ENCODE measurements at places on chromosomes 5 and 9.

GRCh38 chr5:92944903-92945604 is 636.0 kb downstream of the NR2F1-AS1 start:
- DNase-seq: peak; percentile 52

GRCh38 chr9:2291980-2292704 is 277.0 kb downstream of the SMARCA2 start:
- DNase-seq: peak; percentile 3

DNA sequence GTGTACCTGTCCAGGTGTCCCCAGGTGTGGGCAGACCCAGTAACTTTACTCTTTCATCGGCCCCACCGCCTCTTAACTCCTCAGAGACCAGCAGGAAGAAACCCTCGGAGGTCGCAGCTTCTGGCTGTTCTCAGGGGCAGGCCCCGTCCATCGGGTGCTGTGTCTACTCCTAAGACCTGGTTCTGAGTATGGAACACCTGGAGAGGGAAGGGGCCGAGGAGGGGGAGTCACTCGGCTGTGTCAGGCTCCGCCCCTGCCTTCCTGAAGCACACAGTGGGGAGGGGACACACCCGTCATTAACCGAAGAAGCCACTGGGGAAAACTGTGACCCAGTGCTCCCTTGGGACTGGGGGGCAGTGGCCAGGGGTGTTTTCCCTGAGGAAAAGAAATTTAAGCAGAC is 22.3 kb downstream of the NTNG2 start:
- no peak for DNase-seq

- peak; percentile 90 for DNase-seq
These were observed at the start of gene RAB3C for GRCh38 chr5:58582803-58583491. Gene RAB3C, plus strand, starts transcription at chr5:58583075. Its CDS starts 134 bp downstream, at chr5:58583209.

DNA sequence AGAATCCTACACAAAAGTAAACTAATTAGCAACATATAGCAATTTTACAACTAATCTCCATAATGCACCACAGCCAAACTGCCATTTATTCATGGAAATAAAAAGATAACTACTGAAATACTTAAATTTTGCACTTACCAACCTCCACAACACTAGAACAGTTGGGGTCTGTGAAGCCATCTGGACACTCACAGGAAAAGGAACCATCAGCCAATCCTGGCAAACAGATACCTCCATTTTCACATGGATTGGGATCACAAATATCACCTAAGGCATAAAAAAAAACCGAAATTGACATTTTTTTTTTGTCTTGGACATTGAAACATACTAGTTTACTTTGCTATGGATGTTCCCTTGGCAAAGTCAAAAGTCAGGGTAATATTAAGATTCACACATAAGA is 130.7 kb downstream of the EDIL3 start:
- DNase-seq: no peak

DNA sequence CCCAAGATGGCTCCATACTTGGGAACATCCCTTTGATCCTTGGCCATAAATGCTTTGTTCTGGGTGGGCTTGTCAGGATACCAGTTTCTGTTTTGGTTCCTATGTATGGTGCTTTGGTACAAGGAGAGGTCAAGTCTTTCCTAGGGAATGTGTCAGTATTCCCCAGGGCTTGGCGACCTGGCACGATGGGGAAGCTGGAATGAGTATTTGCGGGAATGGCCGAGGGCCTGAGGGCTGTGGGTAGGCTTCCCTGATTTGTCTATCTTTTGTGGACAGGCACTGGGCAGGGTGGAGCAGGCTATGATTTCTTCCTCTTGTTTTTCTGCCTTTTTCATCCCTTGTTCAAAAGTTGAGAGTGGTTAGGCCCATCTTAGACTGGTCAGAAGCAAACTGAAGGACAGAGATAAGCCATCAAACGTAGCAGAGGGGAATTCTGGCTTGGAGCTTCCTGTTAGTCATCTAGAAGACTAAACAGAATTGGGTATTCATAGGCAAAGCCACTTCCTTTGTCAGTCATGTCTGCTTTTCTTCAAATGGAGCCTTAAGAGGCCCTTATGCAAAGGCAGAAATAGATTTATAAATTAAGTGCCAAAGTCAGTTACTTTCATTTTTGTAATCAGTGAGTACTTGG is 13.7 kb downstream of the DOCK2 start:
- peak; percentile 55 for DNase-seq

GRCh38 chr5:180990086-180990881 is 1.6 kb downstream of the BTNL3 start:
- no peak for DNase-seq

GRCh38 chr5:81068063-81068462 is 107.9 kb downstream of the RASGRF2 start:
- DNase-seq: no peak

DNA sequence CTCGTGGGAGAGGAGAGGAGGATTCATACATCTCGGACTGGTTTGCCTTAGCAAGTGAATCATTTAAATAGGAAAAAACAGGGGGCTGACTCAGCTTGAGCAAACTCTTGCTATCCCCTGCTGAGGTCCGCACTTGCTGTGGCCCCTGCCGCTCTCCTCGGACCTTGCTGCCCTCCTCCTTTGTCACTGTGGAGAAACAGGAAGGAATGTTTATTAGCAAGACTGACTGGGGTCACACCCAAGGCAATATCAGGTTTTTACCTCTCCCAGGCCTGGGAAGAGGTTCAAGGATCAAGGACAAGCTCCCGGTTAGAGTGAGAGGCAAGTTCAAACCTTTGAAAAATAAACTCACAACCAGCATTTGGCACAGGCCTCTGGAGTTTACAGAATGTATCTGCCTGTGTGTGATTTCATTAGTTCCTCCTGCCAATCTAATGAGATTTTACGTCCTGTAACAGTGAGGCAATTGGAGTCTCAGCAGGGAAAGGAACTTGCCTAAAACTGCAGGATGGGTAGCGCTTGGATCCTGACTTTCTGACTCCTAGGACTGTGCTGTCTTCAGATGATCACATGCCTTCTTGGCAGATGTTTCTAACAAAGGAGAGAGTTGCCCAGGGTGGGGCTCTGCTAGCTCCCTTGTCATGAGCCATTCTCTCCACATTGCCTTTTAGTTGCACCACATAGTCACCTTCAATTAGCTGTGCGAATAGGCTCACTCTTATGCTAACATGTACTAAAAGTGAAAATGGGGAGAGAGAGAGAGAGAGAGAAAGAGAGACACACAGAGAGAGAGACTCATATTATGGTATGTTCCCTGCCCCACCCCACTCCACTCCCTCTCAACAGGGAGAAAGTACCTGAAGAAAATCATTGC is 108.6 kb upstream of the CDKN2B start:
- peak; percentile 53 for DNase-seq

GRCh38 chr5:118544887-118545449 is 443.4 kb downstream of the DTWD2 start:
- peak; percentile 30 for DNase-seq

DNA sequence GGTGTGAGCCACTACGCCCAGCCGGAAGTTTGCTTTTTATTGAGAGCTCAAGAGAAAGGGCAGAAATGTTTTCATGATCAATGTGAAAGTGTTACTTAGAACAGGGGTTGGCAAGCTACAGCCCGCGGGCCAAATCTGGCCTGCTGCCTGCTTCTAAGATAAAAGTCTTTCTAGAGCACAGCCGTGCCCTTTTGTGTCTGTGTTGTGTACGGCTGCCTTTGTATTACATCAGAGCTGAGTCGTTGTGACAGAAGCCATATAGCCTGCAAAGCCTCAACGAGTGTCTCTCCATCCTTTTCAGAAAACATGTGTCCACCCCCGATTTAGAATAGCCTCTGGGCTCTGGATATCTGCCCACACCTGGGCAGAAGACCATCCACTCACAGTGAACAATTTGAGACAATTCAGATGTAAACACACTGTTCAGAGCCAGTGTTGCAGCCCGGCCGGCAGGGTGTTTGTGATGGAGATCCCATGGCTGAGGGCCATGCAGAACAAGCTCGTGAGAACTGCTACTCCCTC is 28.8 kb downstream of the AK8 start:
- DNase-seq: no peak

DNA sequence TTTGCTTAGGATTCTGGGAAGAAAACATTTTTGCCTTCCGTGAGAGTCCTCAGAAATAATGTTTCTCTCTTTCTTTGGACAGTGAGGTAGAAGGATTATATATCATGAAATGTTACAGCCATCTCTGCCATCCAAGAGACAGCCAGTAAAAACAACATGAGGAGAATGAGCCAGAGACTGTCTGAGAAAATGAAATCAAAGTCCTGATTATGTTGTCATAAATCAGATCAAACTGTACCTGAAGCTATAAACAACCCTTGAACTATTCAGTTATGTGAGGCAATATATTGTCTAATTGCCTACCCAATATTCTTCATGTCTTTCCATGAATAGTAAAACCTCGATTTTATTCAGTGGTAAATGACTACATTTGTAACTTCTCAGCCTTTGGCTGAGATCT is 9.2 kb upstream of the HTR4 start:
- no peak for DNase-seq

DNA sequence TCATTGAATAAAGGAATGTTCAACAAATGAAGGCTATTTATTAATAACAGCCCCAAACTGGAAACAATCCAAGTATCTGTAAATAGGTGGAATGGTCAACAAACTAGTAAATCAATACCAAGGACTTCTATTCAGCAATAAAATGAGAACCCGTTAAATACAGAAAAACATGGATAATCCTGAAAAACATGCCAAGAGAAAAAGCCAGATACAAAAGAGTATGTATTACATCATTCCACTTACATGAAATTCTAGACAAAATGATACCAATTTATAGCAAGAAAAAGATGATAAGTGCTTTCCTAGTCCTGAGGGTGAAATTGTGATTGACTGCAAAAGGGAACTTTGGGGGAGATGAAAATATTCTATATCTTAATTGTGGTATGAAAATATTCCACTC is 3.1 kb downstream of the PJA2 start:
- DNase-seq: no peak

- no peak for DNase-seq
These were observed 256.8 kb upstream of the GRAMD2B start for GRCh38 chr5:126166368-126166767.

GRCh38 chr5:172910828-172911627 is 48.2 kb upstream of the RPL26L1 start:
- DNase-seq: peak; percentile 66

GRCh38 chr5:144060598-144060997 is 109.9 kb downstream of the YIPF5 start:
- DNase-seq: no peak

DNA sequence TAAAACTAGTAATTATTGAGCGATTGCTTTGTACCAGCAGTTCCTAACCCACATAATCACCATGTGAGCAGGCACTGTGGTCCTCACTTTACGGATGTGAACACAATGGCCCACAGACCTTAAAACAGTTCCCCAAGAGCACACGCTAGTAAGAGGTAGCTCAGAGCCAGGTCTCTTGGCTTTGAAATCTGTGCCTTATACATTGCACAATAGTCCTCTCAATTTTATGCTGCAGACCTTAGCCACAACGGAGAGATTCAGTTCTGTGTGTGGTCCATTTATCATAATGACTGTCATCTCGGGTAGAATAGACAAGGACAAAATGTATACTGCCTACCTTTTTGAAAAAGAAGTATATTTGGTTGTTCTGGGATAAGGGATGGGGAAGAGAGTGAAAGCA is 289.0 kb upstream of the ANKRD55 start:
- DNase-seq: no peak

- DNase-seq: no peak
These were observed 54.4 kb upstream of the TRAF1 start for GRCh38 chr9:120980951-120981350.

- no peak for DNase-seq
These were observed 81.5 kb upstream of the RASEF start for GRCh38 chr9:83144492-83144891.

GRCh38 chr5:77170-77501 is 14.8 kb upstream of the PLEKHG4B start:
- no peak for DNase-seq

DNA sequence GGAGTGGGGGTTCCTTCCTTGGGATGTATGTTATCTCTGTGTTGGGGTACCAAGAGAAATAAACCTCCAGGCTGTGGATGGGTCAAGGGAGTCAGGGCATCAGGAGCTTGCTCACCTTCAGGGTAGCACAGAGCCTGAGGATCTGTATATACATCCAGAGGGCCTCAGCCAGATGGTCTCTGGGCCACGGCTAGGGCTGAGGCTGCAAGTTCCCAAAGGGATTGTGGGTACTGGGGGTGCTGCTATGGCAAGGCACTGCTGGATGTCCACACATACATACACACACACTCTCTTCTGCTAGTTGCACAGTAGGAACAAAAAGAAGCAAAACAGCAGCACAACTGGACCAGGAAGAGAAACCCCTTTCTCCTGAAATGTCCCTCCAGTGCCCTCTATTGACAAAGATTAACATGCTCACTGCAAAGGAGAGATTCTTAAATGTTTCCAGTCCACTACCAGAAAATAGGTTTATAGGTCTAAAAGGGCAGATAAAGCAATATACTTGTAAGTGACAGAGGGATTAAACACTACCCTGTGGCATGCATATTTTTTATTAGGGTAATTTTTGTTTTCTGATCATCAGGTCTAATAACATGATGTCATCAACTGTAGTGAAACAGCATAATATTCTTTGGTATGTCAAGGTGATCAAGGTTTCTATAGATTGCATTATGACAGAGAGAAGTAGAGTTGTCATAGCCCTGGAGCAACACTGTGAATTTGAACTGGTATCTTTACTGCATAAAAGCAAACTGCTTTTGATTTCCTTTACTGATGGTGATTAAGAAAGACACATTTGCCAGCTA is 56.3 kb upstream of the KCNN2 start:
- DNase-seq: peak; percentile 45

DNA sequence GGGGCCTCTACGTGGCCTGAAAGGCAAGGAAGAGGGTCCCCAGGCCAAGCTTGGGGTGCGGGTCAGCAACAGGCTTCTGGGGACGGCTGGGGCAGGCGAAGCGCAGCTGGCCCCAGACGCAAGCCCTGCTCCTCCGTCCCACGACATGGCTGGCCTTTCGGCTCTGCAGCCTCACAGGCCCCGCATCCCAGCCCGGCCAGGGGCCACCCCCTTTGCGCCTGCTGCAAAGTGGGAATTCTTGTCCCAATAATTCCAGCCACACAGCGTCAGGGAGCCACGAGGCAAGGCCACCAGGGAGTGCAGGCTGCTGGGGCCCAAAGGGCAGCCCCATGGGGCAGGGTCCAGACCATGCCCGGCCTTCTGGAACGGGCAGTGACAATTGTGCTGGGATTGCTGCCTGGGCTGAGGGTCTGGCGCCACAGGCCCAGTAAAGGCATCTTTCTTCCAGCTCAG is 1.1 kb upstream of the ENTPD2 start:
- DNase-seq: no peak

DNA sequence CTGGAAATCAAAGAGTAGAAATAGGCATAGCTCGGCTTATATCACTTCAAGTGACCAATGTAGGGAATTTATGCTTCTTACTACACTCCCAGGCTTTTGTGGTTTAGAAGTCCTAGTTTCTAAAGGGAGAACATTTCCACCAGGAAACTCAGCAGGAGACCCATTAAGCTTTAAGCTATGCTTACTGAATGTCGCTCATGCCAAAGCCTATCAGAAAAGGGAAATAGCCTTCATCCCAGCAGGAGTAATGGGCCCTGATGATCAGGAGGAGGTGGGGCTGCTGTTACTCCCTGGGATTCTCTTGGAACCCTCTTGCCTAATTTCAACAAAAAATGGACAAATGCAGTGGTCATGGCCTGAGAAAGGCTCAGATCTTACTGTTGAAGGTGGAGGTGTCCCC is 54.5 kb upstream of the SEMA6A start:
- no peak for DNase-seq

- DNase-seq: no peak
These were observed 43.7 kb upstream of the RFX3 start for GRCh38 chr9:3569529-3569928.

All from fibroblast of upper back skin (primary cell).